ENCODE measurements at places on chromosomes 5 and 9.

DNA sequence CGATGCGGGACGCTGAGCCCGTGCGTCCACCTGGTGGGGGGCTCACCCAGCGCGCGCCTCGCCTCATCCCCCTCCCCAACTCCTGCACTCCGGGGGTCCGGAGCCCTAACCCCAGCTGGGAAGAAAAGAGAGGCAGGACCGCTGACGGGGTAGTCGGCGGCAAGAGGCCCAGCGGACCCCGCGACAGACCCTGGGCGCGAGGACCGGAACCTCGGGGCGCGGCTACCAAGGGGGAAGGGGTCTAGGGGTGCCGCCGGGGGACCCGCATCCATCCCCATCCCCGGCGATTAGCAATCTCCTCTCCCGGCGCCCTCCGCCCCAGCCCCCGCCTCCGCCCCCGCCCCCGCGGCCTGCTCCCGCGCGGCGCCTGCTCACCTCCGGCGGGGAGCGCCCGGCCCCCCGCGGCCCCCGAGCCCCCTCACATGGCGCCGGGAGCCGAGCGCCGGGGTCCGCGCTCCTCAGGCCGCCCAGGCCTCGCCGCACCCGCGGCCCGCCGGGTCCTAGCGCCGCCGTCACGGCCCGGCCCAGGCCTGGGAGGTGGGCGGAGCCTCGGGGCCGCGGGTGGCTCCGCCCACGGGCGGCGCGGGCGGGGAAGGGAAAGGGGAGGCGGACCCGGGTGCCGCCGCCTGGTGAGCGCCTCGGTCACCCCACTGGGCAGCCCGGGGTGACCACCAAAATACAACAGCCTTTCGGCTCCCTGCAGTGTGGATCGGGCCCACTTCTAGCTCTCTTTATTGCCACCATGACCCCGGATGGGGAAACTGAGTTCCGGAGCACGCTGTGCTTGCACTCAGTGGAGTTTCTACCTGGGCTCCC lies at the start of gene ST6GALNAC6:
TSS of gene ST6GALNAC6 (minus strand) at position 476 of the 816 bp plus-strand sequence. CDS start 1,622 bp downstream, outside the sequence.
- DNase-seq, result no peak

DNA sequence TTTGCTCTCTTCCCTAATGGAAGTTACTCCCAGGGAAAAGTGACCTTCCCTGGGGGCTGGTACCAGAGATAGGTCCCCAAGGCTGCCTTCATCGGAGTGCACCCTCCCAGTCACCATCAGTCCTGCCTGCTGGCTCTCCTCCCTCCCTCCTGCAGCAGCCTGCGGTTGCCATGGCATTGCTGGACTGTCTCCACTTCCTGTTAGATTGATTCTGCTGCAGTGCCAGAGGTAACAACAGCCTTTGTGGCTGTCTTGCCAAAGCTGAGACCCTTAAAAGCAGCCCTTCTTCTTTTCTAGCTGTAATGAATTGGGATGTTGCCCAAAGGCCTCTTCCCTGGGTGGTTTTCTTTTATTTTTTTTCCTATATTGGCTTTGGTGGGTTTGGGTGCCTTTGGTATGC lies 78.1 kb upstream of the PRLR start:
- DNase-seq, result no peak

- no peak for DNase-seq
Observed at GRCh38 chr5:100313657-100314056, 221.5 kb upstream of the FAM174A start.

- DNase-seq, result no peak
Observed at GRCh38 chr9:93198838-93199625, 15.1 kb downstream of the WNK2 start.

GRCh38 chr5:168328814-168329213 lies 37.4 kb downstream of the WWC1 start:
- DNase-seq, result no peak

DNA sequence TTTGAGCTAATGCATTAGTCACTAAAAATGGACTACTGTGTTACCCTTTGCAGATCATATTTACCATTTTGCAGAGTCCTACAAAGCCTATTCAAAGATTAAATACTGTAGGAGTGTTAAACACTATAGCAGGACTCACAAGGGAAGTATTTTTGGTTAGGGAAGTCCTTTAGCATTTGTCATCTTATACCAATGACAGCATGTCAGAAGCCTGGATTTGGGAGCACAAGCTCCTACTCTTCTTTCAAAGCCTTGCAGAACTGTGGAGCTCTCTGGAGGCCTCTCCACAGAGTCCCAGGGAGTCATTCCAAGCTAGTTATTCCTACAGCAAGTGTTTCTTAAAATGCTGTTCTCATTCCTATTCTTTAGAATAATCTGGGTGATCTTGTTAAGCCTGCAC lies 288.8 kb downstream of the PIK3R1 start:
- no peak for DNase-seq

- DNase-seq, result no peak
Observed at GRCh38 chr5:5342784-5343183, 79.7 kb upstream of the ICE1 start.

DNA sequence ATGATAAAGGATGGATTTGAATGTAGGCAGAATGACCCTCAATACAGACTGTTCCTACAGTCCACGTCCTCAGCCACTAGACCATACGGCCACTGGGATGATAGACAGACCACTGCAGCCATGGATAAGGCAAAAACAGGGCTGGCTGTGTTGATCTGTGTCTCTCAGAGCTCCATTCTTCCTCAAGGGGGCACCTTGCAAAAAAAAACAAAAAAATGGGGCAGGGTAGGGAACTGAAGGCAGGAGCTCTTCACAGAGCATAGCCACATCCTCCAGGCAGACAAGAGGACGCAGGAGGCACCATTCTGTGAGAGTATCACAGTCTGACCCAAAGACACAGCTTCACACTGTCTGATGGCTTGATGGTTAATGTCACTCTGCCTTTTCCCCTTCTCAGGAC lies 61.2 kb upstream of the GABRP start:
- DNase-seq, result no peak

GRCh38 chr5:34627794-34628193 lies 28.3 kb upstream of the RAI14 start:
- DNase-seq, result no peak

DNA sequence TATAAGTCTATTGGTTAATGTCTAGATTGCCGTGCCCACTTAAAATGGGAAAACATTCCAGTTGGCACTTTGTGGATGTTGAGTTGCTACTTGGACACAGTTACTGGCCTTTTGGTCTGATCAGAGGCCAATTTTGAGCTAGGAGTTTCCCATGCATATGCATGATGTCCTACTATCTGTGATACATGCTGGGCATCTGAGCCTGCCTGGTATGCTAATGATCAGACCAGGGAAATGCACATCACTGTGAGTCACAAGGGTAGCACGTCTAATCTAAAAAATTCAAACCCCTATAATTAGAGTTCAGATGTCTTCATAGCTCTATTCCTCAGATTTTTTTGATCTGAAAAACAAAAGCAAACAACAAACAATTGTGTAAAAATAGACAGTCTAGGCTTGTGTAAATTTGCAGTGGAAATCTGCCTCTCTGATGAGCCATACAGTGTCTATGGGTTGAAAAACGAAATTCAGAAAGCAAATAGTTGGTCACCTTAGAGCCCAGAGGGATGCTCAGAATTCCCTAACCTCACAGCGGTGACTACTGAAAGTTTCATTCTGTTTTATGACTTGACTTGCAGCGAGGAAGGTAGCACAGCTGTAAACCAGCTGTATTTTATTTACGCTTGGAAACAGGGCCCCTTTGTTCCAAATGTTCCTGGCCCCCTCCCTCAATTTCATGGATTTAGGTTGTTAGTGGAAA lies 37.3 kb downstream of the PALM2AKAP2 start:
- DNase-seq, result no peak

DNA sequence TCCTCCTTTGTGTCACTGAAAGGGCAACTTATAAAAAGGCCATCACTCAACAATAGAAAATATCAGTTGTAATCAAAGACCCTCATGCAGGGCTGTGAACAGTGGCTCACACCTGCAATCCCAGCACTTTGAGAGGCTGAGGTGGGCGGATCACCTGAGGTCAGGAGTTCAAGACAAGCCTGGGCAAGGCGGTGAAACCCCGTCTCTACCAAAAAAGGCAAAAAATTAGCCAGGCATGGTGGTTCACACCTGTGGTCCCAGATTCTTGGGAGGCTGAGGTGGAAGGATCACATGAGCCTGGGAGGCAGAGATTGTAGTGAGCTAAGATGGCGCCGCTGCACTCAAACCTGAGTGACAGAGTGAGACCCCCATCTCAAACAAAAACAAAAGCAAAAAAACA lies 24.7 kb downstream of the GLDC start:
- no peak for DNase-seq

DNA sequence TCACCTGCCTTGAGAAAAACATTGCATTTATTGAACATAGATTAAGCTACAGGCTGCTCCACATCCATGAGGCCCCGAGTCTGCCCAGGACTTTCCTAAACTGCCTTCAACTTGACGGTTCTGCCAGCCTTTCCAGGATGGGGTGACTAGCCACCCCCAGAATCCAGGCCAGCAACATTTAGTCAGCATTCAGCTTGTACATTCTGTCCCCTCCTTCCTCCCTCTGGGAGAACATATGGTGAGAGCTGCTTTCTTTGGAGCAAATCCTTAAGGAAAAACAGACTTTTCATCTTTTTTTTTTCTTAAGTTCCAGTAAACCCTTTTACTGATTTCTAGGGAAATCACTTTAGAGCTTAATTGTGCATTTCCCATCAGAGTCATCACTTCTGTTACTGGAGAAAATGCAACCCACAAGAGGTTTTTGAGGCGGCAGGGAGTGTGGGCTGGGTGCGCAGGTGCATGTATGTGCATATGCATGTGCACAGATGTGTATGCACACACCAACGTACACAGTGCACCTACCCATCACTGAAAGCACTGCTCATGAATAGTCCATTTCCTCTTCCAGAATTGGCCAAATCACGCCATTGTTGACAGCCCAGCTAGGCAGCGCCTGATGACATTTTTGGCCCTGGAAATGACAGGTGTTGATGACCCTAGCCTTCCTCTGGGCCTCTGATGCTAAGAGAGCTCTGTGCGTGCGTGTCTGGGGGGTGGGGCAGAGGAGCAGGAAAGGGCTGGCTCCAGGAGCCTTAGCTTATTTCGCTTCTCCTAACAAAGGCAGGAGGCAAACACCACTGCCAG lies 145.6 kb downstream of the HSD17B3 start:
- no peak for DNase-seq

DNA sequence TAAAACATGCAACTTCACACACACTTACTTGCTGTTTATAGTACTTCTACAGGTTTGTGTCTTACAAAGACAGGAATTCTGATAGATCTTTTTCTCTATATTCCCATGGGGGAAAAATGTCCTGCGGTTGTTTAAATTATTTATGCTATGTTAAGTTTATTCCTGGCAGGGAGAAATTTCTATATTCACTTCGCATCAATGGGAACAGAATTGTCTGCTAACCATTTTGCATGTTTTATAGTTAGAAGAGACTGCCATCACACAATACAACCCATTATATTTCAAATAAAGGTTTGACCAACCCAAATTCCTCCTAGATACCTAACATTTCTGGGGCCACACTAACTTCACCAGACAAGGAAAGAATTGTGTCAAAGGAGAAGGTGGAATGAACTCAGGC lies 110.0 kb upstream of the PRR16 start:
- DNase-seq, result no peak

- no peak for DNase-seq
Observed at GRCh38 chr5:169805527-169805934, 168.5 kb downstream of the DOCK2 start.

GRCh38 chr5:38783011-38783561 lies 62.7 kb upstream of the OSMR start:
- no peak for DNase-seq

- no peak for DNase-seq
Observed at GRCh38 chr5:8060953-8061429, 192.0 kb downstream of the MTRR start.

DNA sequence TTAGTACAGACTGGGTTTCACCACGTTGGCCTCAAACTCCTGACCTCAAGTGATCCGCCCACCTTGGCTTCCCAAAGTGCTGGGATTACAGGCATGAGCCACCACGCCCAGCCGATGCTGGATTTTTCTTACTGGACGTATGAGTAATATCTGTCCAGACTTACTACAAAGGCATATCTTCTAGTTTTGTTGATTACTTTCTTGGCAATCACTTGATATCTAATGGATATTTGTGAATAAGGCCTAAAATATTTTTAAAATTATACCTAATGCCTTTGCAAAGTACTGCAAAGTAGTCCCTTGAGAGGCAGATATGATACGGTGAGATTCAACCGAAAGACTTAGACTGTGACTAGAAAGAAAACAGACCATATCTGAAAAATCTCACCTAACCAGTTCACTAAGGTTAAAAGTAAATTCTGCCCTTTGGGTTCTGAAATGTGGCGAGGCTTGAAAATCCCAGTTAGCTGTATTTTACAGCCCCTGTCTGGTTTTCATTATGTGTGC lies 152.1 kb downstream of the GNAQ start:
- no peak for DNase-seq

DNA sequence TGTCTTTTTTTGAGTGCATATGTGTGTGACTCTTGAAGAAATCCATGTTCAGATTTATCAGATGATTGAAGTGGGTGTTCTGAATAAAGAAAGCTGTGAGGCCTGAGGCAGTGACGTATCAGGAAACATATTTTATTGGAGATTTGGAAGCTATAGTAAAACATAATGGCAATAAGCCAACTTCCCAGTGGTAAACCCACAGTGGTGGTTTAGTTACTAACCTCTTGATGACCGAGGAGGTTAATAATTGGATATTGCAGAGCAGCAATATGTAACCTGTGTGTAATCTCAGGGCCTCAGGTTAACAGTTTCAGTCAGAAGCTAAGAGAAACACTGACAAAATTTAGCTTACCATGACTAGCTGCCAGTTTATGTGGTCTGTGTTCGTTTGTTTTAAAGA lies 6.9 kb downstream of the RGMB start:
- no peak for DNase-seq

DNA sequence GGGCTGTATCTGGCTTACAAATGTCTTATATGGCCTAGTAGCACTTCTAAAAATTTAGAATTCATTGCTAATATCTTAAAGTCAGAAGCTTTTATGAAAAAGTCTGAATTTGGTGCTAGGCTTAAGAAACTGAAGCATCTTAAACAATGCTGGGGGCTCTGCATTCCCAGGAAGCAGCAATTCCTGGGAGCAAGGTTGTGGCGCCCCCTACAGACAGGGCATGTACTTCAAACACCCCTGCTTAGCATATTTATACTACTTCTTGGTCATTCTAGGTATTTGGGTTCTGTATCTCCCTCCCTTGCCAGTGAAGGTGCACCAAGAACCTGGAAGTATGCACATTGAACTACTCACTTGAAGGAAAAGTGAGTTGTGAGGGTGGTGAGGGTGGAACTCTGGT lies 64.6 kb upstream of the GRIA1 start:
- no peak for DNase-seq

DNA sequence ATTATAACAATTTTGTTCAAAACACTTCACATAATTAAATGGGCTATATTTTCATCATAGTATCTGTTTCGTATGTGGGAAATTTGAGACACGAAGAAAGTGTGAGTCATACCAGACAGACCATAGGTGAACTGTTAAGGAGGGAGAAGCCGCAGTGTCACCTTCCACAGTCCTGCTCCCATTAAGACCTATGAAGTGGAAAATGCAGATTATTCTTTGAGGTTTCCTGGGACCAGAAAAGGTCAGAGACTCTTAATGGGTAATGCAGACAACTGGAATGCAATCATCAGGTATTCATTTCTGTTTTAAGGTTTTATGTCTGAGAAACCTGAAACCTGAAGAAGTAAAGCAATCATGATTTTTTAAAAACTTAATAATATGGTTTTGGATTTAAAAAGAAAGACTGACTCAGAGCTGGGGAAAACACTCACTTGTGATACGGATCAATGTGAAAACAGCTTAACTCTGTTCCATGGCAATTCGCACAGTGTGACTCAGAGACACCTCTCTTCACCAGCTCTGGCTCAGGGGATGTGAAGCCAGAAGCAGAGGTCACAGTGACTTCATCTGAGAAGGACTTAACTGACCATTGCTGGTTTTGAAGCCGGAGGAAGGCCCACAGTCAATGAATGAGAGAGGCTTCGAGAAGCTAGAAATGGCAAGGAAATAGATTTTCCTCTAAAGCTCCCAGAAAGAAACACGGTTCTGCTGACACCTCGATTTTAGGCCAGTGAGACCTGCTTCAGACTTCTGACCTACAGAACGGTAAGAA lies 17.2 kb upstream of the GCNT1 start:
- no peak for DNase-seq

Data from cortex of kidney (tissue), 1 donor.